ENCODE measurements at places on chromosomes 5 and 9.

GRCh38 chr5:32522429-32523143, 62.8 kb upstream of the SUB1 start:
- DNase-seq, result no peak

- DNase-seq, result peak; percentile 47
Measured at GRCh38 chr5:61162832-61163567, 732 bp upstream of the SMIM15 start.

DNA sequence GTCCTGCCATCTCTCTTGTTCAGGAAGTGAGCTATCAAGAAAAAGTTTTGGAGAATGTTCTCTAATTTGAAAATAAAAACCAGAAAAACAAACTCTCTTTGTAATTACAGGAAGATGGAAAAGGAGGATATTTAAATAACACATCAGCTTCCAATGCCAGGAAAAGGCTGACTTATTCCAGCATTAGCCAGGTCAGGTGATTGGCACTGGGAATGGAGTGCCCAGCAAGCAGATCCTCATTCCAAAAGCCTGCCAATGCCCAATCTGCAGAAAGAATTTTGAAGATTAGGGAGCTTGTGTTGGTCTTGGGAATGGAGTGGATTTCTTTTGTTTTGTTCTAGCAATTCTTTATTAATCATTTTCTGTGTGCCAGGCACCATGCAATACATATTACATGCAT, 196.6 kb downstream of the SNCAIP start:
- no peak for DNase-seq

DNA sequence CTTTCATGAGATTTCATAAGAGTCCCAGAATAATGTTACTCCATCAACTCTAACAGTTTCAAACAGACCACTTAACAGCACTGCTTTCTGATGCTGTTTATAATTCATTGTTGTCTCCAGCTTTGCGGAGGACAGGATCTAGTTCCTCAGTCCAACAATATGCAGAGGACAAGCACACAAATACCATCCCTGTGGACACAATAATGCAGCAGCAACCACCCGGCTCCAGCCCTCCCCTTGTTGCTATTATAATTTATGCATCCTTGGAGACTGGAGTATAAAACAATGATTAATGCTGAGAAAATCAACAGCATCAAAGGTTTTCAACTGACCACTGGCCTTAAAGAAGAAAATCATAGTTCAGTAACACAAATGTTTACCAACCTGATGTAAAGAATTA, 108.3 kb downstream of the DENND1A start:
- no peak for DNase-seq

GRCh38 chr5:174617285-174617684, 107.1 kb upstream of the MSX2 start:
- no peak for DNase-seq

GRCh38 chr9:134516464-134516863, 125.1 kb upstream of the COL5A1 start:
- no peak for DNase-seq

GRCh38 chr9:109856785-109857184, 76.8 kb downstream of the PALM2AKAP2 start:
- no peak for DNase-seq

- DNase-seq, result no peak
Measured at GRCh38 chr5:53777864-53778618, 217.6 kb downstream of the NDUFS4 start.

DNA sequence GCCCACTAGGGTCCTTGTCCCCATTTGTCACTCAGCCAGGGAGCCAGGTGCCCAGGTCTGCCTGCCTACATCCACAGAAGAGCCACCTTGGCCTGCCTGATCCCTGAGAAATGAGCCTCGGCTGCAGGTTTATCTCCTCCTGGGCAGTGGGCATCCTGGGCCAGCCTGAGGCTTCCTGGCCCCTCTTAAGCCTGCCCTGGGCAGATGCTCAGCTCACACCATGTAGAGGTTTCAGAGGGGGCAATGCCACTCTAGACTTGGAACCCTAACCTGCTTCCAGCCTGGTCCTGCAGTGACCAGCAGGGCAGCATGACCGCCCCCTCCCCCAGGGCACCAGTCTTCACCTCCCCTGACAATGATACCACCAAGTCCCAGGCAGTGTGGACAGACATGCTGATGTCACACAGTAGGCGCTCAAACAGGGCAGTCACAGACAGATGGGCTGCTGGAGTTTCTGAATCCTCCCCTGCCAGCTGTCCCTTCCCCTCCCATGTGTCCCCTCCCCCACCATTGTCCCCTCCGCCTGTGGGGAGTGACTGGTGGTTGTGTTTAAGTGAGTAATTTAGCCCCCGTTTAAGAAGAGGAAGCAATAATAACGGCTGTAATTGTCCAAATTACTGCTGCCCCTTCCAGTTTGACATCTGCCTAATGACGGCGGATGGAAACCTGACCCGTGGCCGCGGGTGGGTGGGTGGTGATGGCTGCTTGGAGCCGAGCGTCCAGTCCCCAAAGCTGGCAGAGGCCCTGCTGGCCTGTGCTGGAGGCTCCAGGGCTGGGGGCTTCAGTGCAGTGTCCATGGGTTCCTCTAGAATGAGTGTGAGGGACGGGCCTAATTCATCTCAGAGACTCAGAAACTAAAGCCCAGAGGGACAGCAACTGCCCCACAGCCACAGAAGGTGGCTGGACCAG, 147.7 kb downstream of the BARX1 start:
- no peak for DNase-seq

- no peak for DNase-seq
Measured at GRCh38 chr9:4214486-4214885, 85.4 kb downstream of the GLIS3 start.

DNA sequence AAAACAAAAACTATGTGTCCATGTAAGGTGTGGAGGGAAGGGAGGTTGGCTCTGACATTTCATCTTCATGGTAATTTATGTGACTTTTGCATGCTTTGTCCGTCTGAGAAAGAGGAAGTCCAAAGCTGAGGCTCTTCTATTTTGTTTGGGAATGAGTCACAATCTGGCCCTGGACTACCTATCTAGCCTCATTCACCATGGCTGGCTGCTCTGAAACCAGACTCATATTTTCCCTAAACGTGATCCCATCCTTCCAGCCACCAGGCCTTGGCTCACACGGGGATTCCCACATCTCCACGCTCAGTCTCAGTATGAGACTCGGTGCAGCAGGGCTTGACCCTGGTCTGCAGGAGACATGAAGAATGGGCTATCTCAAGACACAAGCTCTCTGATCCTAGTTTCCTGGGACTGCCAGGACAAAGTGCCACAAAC, 672.8 kb downstream of the ACTL7B start:
- DNase-seq, result no peak

GRCh38 chr9:7454624-7455023, 345.0 kb downstream of the DMAC1 start:
- DNase-seq, result no peak

GRCh38 chr9:135641047-135641446, 1.7 kb upstream of the GLT6D1 start:
- no peak for DNase-seq

DNA sequence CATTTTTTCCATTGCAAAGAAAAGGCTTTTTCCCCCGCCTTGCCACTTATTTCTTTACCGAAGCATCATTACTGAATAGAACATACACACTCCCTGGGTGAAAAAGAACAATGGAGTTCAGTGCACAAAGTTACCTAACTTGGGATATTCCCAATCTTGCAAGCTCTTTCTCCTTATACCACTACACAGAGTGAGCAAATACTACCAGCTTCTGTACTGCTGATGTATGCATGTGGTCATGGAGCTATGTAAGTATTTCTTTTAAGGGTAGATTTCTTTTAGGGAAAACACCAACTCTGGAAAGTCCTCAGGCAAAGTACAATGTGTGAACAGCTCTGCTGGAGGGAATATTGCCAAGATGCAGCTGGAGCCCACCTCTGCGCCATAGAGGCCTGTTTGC, 81.1 kb downstream of the AOPEP start:
- no peak for DNase-seq

DNA sequence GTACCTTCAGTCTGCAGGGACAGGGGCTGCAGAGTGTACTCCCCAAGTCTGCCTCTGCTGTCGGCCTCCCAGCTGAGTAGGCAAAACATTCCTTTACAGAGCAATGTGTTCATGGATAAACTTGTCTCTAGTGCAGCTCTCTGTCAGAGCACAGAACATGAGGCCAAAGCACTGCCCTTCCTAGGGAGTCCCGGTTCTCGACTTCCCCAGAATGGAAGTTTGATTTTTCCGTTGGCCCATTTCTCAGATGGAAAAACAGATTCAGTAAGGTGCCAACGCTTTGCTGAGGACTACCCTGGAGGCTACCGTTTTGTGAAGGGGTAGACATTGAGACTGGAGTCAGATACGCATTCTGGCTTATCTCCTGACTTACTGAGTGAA, 422 bp upstream of the TRIM32 start:
- peak; percentile 44 for DNase-seq

- DNase-seq, result peak; percentile 80
Measured at GRCh38 chr5:8840237-8840636, 705.6 kb downstream of the SEMA5A start.

- peak; percentile 56 for DNase-seq
Measured at GRCh38 chr5:180070756-180071530, 616 bp downstream of the RNF130 start.

DNA sequence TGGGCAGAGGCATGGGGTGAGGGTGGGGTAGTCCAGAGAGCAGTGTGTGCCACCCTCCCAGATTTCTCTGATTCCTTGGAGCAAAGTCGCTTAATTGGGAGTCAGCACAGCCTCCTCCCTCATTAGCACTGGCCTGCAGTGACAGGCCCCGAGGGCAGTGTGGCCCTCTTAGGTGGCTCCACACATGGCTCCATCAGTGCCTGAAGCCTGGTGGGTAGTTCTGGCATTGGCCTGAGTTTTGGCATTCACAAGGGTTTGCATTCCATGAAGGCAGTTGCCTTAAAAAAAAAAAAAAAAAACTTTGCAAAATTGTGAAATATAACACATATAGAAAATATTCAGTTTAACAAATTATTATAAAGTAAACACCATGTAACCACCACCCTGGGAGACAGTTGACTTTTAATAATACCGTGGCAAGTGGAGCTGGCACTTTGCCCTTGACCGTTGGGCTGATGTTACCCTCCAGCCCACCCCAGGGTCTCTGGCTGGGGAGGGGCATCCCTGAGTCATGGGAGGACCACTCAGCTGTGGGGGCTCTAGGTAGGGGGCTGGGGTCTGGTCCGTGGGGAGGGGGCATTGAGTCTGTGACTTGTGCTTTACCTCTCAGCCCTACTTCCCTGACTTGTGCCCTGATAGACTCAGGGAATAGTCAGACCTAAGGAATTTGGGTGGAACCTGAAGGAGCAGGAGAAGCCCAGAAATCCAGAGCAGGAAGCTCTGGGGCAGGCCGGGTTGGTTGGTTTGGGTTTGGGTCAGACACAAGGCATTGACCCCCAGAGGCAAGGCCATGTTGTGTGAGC, 51.3 kb upstream of the PITX1 start:
- DNase-seq, result no peak

GRCh38 chr5:153626836-153627235, 136.4 kb downstream of the GRIA1 start:
- DNase-seq, result no peak

GRCh38 chr5:83368319-83368718, 103.2 kb upstream of the VCAN start:
- DNase-seq, result no peak

GRCh38 chr5:8864053-8864452, 681.8 kb downstream of the SEMA5A start:
- peak; percentile 78 for DNase-seq

- DNase-seq, result no peak
Measured at GRCh38 chr9:14170973-14171596, 142.9 kb downstream of the NFIB start.

DNA sequence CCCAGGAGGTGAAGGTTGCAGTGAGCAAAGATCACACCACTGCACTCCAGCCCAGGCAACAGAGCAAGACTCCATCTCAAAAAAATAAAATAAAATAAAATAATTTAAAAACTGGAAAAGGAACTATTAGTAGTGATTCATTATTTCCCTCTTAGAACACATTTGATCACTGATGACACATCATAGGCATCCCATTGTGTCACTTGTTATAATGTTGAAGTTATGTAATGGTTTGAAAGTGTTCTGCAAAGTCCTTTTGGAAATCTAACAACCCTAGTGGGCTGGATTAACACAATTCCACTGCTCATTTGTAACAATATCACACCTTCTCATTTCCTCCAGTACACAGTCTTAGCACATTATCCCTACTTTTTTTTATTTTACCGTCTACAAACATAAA, 81.8 kb upstream of the LMNB1 start:
- no peak for DNase-seq

DNA sequence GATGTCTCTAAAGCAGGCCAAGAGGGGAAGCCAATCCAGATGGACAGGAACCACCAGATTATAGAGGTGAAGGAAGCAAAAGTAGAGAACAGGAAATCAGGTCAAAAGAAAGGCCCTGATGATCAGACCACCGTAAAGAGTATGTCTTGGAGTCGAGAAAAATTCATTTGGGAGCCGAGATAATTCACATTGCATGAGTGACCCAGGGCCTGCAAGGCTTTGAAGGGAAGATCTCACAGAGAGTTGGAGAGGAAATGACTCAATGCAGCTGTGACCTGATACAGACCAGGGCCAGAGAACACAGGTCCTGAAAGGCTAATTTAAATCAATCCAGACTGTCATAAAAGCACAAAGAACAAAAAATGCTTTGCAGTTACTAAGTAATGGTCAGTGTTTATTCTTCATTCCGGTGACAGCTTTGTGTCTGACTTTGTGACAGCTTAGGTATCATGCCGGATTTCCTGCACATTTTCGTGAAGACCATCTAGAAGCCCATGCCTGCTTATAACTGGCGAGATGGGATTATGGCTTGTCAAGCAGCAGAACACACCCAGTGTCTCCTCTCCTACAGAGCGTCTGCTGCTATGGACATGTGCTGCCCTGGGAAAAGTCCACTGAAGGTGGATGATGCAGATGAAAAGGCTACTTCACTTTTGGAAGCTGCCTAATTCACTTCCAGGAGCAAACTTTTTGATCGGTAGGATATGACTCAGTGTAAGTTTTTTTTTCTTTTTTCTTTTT, 5.8 kb upstream of the ACTBL2 start:
- no peak for DNase-seq

DNA sequence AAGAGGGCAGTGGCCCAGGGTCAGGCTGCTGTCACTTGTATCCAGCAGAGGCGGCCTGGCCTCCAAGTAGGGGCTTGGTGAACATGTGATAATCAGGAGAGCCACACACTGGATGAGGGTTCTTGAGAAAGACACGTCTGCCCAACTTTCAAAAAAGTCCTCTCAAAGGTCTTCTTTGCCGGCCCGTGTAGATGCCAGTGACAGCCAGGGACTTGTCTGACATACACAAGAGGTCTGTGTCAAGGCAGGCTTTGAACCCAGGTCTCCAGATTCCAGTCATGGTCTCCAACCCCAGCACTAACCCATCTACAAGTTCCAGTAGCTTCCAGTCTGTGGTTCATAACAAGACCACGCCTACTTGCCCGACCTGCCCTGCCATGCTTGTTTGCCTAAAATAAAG, 7.9 kb upstream of the AMBP start:
- no peak for DNase-seq

DNA sequence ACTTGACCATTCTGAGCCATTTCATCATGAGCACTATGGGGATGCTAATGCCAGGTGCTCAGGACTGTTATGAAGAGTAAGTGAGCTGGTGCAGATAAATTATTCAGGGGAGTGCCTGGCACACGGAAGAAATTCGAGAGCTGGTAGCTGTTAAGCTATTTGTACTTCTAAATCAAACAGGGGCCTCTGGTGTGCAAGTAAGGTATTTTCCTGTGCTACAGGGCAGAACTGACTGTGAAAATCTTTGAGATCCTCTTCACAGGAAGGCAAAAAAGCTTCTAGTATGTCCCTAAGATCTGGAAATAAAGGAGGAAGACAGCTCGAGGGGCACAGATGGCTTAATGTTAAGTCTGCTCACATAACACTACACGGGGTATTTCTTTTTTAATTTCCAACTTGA, 106.3 kb upstream of the SPOCK1 start:
- DNase-seq, result peak; percentile 62

- peak; percentile 11 for DNase-seq
Measured at GRCh38 chr5:146475190-146475780, 28.2 kb downstream of the TCERG1 start.

Data from GM23338 (cell line).